ENCODE measurements at places on chromosomes 16 and 17. TPM values are rescaled to one million over a fixed set of nuclear protein-coding genes. Genes with fewer than 3 reads are reported as not detected.

Gene TEDC2
- total RNA-seq: 0.98 TPM

Gene TMEM98
- total RNA-seq: 59.7 TPM

GRCh38 chr17:16938031-16938430, 33.9 kb downstream of the TNFRSF13B start:
- peak; percentile 20 for DNase-seq

DNA sequence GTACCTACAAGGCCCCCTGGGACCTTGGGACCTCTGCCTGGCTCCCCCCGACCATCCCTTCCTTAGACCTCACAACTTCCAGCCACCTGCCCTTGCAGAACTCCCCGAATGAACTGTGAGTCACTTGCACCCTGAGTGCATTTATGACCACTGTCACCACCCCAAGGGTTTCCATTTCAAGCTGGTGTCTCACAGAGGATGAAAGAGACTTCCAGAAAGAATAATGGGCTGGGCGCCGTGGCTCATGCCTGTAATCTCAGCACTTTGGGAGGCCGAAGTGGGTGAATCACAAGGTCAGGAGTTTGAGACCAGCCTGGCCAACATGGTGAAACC, 124.5 kb upstream of the CIBAR2 start:
- DNase-seq: no peak

Gene LSM12
- 45.4 TPM for total RNA-seq

DNA sequence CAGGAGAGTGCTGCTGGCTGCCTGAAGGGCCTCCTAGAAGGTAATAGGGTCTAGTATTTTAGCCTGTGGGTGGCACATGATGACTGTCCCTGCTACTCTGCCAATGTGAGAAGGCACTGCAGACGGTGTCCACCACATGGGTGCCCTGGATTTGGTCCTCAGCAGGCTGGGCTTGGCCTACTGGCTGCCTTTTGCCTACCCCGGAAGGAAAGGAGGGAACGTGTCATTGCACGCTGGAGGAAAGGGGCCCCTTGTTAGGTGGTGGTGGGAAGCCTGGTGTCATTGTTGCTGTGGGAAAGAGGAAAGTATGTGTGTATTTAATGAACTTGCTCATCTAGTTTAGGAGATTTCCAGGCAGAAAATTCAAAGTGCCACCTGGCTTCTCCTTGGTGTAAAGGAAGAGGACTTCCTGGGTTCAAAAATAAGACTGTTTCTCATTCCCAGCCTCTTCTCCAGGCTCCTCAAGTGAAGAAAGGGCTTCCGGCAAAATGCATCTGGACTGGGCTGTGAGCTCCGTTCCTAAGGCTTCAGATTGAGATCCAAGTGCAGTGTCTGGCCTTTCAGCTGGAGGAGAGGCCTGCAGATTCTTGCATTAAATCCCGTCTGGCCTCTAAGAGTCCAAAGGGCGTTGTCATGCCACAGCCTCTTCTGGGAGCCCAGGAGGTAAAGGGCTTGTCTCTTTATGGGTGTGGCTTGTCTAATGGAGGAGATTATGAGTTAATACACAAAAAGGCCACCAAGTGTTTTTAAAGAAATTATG, 55.1 kb downstream of the RPTOR start:
- DNase-seq: no peak

Gene CDC42EP4
- total RNA-seq: 141 TPM

- DNase-seq: no peak
Measured at GRCh38 chr16:80285104-80285503, 255.7 kb upstream of the DYNLRB2 start.

Gene FBXW10B
- 4.9 TPM for total RNA-seq

- DNase-seq: no peak
Measured at GRCh38 chr17:46120078-46120477, 73.2 kb downstream of the KANSL1 start.

GRCh38 chr17:39224778-39225307, 902 bp downstream of the STAC2 start:
- no peak for DNase-seq

GRCh38 chr16:81136390-81137335, 40.5 kb upstream of the GCSH start:
- DNase-seq: peak; percentile 75

DNA sequence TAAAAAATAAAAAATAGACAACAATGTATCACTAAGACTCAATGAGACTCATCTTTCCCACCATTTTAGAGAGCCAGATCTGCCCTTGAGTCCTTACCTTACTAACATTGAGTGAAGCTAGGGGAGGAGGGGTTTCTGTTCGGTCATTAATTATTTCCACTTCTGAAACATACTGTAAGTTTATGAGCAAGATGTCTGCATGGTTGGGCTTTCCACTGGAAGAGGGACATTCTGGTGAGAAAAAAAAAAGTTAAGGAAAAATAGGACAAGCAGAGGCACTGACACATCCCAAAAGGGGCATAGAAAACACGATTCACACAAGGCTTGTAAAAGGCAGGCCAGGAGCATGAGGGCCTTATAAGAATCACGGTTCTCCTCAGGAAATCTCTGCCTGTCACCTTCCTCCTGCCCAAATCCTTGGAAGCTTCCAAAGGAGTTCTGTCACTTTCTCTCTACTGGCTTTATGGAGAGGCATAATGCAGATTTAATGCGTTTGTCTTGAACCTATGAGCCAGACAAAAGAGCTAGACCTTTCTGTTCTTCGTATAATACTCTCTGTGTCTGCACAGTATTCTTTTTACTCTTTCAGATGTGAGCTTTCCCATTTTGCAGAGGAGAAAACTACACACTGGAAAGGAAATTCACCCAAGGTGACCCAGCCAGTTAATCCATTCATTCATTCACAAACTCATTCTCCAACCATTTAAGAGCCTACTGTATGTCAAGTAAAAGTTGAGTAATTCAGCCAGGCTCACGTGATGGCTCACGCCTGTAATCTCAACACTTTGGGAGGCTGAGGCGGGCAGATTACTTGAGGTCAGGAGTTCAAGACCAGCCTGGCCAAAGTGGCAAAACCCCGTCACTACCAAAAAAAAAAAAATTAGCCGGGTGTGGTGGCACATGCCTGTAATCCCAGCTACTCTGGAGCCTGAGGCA, 2.5 kb downstream of the LSM12 start:
- DNase-seq: no peak

DNA sequence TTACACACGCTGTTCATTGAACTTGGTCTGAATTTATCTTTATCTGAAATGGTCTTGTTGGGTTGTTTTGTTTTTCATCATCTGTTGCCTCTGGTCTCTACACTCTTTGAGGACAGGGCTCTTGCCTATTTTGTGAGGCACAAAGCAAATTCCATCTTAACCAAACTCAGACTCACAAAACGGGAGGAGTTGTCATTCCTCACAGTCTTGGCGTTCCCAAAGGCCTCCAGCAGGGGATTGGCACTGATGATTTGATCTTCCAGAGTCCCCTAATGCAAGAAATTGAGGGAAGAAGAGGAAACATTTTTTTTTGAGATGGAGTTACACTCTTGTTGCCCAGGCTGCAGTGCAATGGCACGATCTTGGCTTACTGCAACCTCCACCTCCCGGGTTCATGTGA, 8.7 kb downstream of the MYH3 start:
- DNase-seq: no peak

DNA sequence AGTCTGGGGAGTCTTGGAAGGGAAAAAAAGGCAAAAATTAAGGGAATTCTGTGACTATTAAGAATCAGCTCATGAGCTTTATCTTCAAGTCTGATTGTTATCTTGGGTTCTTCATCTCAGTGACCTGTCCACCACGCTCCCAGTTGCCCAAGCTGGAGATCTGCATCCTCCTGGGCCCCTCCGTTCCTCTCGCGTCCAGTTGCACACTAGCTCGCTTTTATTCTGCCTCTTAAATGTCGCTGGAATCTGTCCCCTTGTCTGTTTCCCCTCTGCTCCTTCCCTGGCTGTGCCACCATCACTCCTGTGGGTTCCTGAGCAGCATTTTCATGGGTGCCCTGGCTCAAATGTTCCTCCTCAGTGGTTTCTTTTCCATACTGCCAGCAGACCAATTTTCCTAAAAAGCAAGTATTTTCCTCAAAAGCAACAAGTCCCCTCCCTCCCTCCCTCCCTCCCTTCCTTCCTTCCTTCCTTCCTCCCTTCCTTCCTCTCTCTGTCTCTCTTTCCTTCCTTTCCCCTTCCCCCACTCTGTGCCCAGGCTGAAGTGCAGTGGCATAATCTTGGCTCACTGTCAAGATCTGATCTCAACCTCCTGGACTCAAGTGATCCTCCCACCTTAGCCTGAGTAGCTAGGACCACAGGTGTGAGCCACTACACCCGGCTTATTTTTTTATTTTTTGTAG, 1.4 kb downstream of the ENDOV start:
- no peak for DNase-seq

- DNase-seq: no peak
Measured at GRCh38 chr17:76911299-76912017, 43.3 kb downstream of the MGAT5B start.

Gene HOXB3
- 13.8 TPM for total RNA-seq

GRCh38 chr17:29622337-29623282, at the start of gene CORO6:
Gene CORO6, minus strand, starts transcription at chr17:29622912. Its CDS starts 1,491 bp downstream, at chr17:29621421.
- DNase-seq: no peak

Gene ABCC3
- total RNA-seq: 122 TPM

DNA sequence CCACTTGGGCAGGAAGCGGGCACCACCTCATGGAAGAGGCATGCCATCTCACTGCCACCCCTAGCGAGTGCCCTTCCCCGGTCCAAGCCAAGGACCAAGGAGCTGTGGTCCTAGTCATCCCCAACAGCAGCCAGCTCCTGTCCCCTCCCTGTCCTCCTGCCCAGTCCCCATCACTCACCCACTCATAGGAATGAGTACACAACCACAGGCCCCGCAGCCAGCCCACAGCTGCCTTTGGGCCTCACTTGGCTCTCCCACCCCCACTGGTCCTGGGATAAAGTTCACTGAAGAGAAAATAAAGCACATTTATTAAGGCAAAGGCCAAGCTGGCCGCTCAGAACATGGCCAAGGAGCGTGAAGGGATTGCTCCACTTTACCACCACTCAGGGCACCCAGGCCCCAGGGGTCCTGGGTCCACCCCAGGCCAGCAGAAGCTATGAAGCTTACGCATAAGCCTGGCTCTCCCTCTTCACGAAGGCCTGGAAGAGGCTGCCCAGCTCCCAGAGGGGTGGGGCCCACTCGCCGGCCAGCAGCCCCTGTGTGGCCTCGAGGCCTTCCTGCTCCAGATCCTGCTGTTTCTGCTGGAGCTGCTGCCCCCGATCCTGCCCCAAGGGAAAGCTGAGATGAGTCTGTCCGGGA, 3.6 kb downstream of the SCRN2 start:
- no peak for DNase-seq

DNA sequence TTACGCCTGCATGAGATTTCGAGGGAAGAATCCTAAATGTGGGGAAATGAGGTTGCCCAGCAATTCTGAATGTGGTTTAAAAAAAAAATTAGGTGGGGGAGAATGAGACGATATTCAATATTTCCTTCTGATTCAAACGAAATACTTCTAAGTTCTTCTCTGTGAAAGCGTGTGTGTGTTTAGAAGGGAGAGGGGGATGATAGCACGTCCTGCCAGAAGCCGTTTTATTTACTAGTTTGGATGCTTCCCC, 47.8 kb downstream of the TBC1D16 start:
- DNase-seq: no peak

Gene DPEP3
- total RNA-seq: not detected

- no peak for DNase-seq
Measured at GRCh38 chr17:69577098-69577497, 162.6 kb downstream of the MAP2K6 start.

- DNase-seq: peak; percentile 73
Measured at GRCh38 chr16:69711115-69711740, 15.1 kb downstream of the NQO1 start.

DNA sequence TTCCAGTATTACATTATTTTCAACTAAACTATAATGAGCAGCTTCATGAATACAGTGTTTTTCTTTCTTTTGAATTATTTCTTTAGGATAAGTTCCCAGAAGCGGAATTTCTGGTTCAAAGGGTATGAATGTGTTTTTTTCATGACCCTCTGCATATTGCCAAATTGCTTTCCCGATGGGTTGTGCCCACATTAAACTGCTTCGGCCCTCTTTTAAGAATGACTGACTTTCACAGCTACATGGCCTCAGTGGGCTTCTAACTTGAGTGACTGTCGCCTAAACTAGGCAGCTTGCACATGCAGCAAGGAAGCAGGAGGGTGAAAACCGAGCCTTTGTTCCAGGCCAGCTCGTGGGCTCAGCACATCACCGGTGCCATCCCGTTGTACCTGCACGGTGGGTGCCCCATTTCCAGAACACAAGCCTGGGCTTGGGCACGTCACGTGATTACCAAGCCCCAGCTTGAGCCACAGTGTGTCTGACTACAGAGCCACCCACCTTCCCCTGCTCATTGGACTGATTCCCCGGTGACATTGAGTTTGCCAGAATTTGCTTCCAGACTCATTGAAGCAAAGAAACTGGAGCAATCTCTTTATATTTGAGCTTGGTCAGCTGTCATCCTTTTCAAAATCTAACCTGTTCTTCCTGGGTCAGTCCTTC, 112.8 kb downstream of the CLEC16A start:
- peak; percentile 80 for DNase-seq

Gene CDRT15
- total RNA-seq: not detected

Gene SP6
- 3.6 TPM for total RNA-seq
